ENCODE measurements at places on chromosomes 12 and 14.

- no peak for DNase-seq
Measured at GRCh38 chr12:50642761-50643160, 121.1 kb upstream of the ATF1 start.

GRCh38 chr12:55966408-55967281, at the start of gene CDK2:
Gene CDK2, plus strand, starts transcription at chr12:55966830. Its CDS starts 179 bp downstream, at chr12:55967009.
- peak; percentile 91 for DNase-seq

- DNase-seq: no peak
Measured at GRCh38 chr14:99062216-99062615, 209.8 kb downstream of the BCL11B start.

DNA sequence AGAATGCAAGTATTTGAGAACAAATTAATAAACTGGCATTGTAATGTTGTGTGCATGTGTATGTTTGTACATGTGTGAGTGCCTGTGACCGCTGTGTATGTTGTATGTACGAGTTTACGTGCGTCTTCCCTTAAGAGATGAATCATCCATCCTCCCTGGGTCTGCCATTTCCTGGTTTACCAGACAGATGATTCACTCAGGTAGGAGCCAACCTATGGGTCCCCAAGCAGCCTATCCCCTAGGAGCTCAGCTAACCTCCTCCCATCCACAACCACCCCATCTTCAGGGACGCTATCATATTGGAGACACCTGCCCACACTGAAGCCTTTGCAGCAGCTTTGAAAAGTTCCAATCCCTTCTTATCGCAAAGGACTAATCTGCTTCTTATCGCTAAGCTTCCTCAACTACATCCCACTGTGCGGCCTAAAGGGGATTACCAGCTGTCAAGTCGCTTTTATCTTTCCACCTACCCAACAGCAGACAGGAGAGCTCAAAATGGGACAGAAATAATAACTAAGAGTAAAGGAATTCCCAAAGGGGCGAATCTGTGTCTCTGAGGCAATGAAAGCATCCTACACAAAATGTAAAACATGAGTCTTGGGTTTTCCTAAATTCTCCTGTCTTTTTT, 81.5 kb upstream of the TMCC3 start:
- no peak for DNase-seq

- no peak for DNase-seq
Measured at GRCh38 chr12:102549691-102550090, 69.3 kb upstream of the IGF1 start.

DNA sequence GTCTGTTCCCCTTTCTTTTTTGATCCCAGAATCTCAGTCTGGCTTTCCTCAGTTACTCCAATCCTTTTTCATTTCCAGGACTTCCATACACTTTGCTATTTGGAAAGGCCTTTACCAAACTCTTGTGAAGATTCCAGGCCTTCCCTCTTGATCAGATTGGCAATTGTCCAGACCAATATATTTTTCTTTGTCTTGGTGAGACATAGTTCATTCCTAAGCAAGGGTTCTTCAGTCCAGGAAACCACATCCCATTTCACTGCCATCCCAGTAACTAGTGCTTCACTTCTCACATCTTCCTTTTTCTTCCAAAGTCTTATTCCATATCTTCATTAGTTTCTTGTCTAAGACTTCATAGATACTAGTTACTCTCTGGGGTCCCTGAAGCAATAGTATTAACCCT, 2.1 kb upstream of the PTPRQ start:
- DNase-seq: no peak

DNA sequence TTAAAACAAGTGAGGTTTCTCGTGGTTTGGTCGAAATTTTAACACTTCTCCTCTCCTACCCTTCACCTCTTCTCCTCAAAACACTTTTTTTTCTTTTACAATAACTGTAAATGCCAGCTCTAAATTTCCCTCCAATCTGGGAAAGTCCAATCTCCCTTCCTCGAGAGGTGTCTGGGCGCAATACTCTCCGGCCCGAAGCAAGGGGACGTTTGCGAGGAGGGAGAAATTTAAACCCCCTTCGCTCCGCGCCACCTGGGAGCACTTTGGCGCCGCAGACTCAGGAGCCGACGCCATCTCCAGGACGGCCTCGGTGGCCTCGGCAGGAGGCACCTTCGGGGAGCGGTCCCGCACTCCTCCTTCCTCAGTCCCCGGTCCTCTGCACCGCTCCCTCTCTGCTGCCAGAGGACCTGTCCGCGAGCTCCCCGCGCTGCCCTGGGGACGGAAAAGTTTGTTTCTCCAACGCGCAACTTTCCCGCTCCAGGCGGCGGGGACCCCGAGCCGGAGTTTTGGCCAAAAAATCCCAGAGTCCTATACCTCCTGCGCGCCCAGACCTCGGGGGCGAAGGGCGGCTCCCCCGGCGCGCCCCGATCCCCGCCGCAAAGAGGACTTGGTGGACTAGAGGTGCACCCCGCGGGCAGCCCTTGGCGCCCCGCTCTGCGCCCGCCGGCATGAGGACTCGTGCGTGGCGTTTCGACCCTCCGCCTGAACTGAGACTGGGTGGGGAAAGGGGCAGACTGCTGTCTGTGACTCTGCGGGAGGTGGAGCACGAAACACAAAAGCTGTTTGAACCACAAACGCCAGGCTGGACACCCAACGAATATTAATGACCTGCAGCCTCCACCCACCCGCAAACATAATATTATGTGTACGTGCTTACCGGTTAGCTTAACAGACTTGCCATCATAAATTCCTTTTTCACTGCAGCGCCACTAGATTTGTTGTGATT, 95.2 kb upstream of the HMGA2 start:
- no peak for DNase-seq

- no peak for DNase-seq
Measured at GRCh38 chr14:98323836-98324235, 948.2 kb downstream of the BCL11B start.

- DNase-seq: no peak
Measured at GRCh38 chr14:78282437-78282836, 112.3 kb downstream of the NRXN3 start.

- no peak for DNase-seq
Measured at GRCh38 chr14:54681811-54682261, 114.9 kb downstream of the SAMD4A start.
